ENCODE measurements at places on chromosomes 6 and 20.

- no peak for DNase-seq
These were observed 100.0 kb upstream of the CITED2 start for GRCh38 chr6:139474145-139475108.

DNA sequence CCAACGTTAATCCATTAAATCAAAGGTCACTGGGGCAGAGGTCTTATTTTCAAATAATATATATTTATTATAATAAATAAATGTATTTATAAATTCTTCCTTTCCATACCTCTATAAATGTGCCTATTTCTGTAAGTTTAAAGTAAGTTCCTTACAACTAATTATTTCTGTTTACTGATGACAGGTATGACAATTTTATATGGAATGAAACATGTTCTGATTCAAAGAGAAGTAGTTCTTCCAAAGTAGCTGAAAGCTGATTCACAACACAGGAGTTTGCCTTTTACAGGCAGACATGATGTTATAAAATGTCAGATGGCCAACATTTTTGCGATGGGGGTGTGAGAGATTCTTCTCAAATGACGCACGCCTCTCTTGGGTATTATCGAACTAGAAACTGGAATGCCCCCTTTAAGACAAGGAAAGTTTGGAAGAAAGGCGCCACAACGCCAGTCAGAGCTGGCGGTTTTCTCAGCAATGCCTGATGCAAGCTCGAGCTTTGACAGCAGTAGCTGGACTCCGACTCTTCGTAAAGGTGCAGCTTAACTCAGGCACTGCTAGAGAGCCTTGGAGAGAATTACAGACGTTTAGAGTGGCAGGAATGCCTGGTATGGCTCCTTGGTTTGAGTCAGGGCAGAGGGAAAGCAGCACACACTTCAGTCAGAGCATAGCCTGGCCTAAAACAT is 92.1 kb downstream of the FOXC1 start:
- no peak for DNase-seq

DNA sequence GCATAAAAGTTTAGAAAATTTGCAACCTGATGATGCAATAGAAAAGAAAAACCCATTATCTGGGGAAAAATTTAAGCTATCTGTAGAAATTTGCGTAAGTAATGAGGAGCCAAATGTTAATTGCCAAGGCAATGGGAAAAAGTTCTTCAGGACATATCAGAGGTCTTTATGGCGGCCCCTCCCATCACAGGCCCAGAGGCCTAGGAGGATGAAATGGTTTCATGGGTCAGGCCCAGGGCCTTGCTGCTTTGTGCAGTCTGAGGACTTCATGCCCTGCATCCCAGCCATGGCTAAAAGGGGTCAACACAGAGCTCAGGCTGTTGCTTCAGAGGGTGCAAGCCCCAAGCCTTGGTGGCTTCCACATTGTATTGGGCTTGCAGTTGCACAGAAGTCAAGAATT is 582.8 kb downstream of the COL12A1 start:
- DNase-seq, result no peak

GRCh38 chr6:110284855-110285254 is 73.3 kb downstream of the METTL24 start:
- DNase-seq, result no peak

DNA sequence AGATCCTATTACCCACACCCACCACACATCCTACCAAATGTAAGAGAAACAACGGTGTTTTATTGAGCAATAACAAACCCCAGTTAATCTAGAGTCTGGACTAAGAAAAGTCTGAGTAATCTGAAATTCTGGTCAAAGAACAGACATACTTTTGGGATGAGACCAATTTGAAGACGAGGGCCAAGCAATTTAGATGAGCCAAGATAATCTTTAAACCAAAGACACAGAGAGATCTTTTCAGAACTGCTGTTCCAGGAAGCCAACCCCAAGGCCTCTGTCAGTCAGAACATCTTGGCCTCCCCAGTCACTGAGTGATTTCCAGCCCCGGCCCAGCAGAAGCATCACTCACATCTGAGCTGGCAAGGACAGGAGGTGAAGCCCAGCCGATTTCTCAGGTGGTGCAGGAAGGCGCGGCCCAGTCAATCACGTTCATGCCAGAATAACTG is 118.5 kb upstream of the SYNDIG1 start:
- DNase-seq, result no peak

DNA sequence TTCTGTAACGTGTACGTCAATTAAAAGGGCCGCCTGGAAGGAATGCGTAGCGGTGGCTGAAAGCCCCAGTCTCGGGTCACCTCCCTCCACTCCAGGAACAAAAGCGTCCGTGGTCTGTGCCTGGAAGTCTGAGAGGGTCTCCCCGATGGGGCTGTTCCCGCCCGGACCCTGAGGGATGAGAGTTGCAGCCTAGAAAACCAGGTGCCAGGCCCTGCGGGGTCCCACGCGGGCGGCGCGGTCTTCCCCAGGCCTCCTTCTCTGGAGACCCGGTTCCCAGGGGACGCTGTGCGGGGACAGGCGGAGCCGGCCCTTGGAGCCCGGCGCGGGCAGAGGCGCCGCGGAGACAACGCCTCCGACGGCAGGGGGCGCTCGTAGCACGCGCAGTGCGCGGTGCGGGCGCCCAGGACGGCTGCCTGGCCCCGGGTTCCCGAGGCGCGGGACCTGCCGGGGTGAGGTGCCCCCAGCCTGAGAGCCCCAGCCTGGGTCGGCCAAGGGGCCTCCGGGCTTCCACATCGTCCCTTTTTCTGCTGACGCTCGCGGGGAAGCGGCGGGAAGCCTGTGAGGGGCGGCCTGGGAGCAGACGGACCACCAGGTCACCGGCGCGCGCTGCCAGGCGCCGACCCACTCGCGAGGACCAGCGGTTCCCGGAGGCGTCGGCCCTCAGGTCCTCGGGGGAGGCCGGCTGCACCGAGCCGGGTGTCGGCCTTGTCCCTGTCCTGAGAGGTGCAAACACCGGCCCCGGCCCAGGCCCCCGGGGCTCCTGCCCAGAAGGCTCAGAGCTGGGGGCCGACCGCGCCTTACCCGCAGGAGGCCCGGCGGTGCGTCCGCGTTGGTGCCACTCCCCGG is 5.3 kb upstream of the FOXC1 start:
- DNase-seq, result peak; percentile 76

- DNase-seq, result no peak
These were observed 143.3 kb downstream of the TAF4 start for GRCh38 chr20:61922411-61922810.

DNA sequence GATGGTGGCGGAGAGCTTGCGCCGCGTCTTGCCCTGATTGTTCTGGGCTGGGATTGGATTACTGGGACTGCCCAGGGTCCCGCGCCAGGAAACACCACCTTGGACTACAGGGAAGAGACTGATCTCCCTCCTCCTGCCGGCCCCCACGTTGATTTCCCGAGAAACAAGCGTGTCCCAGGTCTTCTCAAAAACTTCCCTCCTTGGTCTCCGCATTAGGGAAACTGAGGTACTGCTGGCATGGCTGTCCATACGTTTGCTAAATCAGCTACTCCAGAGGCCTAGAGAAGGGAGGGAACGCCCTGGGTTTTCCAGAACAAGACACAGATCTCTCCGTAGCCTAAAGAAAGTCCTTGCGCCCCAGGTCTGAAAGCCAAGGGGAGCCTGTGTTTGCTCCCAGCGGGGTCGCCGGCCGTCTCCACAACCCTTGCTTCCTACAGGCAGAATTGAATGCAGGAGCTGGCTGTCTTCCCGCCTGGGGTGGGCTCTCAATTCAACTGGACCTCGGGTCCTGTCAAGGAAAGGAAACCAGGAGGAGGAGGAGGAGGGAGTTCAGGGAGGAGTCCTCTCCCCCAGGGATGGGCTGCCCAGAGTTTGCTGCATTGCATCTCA is 29.2 kb downstream of the TFAP2A start:
- no peak for DNase-seq
